ENCODE measurements at places on chromosomes 2 and 18.

DNA sequence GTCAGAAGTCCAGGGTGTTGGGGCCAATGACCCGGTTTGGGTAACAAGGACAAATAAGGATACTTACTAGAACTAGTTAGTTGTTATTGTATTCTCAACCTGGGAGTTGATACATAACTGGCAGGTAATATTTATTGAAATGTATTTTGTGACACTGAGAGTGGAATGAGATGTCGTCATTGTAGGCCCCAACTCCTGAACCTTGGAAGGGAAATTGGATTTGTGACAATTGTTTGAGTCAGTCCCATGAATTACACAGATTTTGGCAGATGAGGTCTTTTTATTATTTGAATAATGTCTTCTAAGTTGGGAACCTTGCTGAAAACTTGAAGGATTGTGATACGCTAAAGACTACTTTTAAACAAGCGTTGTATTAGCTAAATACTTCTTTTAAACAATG is 5.1 kb downstream of the TIMM21 start:
- DNase-seq: no peak

GRCh38 chr2:22855761-22856184 is 529.2 kb upstream of the KLHL29 start:
- no peak for DNase-seq

GRCh38 chr2:36570416-36570815 is 27.6 kb downstream of the FEZ2 start:
- no peak for DNase-seq

DNA sequence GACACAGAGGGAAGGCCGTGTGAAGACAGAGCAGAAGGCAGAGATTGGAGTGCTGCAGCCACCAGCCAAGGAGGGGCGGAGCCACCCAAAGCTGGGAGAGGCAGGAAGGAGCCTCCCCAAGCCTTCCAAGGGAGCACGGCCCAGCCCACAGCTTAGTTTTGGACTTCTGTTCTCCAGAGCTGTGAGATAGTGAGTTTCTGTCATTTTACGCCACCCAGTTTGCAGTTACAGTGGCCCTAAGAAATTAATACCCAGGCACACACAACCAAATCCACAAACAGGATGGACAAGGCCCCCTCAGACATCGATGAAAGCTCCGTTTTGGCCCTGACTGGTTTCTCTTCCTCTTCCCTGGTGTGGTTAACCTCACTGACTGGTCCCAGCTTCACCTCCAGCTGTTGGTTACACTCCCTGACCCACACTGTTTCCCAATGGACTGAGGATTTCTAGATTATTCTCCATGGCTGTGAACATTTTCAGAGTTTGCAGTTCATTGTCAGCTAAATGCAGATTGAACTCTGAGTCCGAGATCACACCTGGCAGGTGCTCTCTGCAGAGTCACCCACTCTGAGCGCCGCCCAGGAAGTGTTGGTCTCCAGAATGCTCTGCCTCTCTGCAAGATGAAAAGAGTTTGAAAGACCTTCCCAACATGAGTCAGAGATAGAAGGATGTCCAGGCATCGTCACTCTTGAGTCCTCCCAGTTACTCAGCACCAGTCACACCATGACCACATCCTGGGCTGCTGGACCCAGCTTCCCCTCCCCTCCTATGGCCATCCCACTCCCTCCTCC is 100.2 kb downstream of the TWIST2 start:
- DNase-seq: no peak

GRCh38 chr18:23958036-23958435 is 56.5 kb upstream of the TTC39C start:
- no peak for DNase-seq

- DNase-seq: no peak
Measured at GRCh38 chr2:137521653-137522619, 442.3 kb upstream of the HNMT start.

GRCh38 chr2:146807568-146808168 is 1037.2 kb upstream of the ACVR2A start:
- no peak for DNase-seq

- no peak for DNase-seq
Measured at GRCh38 chr2:11535899-11536344, 2.1 kb downstream of the GREB1 start.

- no peak for DNase-seq
Measured at GRCh38 chr2:162123806-162124758, 28.0 kb downstream of the GCG start.

GRCh38 chr2:119545754-119546446 is 1.7 kb downstream of the CFAP221 start:
- DNase-seq: no peak

GRCh38 chr2:128789776-128790455 is 471.2 kb upstream of the HS6ST1 start:
- DNase-seq: no peak

DNA sequence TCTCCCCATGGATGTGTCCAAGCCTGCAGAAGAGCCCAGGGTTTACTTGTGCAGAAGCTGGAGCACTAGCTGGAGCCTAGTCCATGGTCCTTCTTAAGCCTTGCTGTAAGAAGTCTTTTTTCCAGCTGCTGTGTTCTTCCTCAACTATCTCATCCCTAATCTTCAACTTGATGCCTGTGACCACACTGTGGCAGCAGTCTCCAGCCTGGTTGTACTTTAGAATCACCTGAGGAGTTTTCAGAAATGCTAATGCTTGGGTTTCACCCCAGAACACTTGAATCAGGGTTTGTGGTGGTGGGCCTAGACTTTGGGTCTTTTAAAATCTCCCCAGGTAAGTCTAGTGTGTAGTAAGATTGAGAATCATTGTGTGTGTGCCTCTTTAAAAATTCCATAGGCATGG is 173.6 kb downstream of the ADCYAP1 start:
- no peak for DNase-seq

GRCh38 chr18:3451989-3452749 is 2.2 kb downstream of the TGIF1 start:
- DNase-seq: no peak

- no peak for DNase-seq
Measured at GRCh38 chr2:119574864-119575263, 30.6 kb downstream of the CFAP221 start.

- DNase-seq: no peak
Measured at GRCh38 chr2:9206991-9207640, 504 bp downstream of the ASAP2 start.

GRCh38 chr2:209771474-209772289 is at the start of gene UNC80:
Gene UNC80, plus strand, starts transcription at chr2:209771832. Its CDS starts 241 bp downstream, at chr2:209772073.
- DNase-seq: no peak

DNA sequence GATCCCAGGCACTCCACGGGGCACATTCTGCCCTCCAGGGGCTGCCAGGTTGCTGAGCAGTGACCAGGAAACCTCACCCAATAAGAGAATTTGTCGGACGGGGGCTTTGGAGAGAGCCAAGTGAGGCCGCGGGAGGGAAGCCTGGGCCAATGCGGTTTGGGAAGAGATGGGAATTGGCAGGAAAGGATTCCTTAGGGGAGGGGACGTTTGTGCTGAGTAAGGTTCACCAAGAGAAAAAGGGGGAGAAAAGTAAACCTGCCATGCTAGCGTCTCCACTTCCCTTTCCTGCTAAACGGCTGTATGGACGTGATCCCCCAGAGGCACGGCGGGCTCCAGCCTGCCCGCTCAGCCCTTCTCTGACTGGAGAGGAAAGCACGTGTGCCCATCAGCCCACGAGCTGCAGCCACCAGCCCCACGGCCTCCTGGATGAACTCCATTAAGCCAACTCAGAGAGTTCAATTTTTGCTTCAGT is 194.4 kb upstream of the ID2 start:
- no peak for DNase-seq

GRCh38 chr2:193523662-193524061 is 1328.9 kb upstream of the TMEFF2 start:
- DNase-seq: no peak

DNA sequence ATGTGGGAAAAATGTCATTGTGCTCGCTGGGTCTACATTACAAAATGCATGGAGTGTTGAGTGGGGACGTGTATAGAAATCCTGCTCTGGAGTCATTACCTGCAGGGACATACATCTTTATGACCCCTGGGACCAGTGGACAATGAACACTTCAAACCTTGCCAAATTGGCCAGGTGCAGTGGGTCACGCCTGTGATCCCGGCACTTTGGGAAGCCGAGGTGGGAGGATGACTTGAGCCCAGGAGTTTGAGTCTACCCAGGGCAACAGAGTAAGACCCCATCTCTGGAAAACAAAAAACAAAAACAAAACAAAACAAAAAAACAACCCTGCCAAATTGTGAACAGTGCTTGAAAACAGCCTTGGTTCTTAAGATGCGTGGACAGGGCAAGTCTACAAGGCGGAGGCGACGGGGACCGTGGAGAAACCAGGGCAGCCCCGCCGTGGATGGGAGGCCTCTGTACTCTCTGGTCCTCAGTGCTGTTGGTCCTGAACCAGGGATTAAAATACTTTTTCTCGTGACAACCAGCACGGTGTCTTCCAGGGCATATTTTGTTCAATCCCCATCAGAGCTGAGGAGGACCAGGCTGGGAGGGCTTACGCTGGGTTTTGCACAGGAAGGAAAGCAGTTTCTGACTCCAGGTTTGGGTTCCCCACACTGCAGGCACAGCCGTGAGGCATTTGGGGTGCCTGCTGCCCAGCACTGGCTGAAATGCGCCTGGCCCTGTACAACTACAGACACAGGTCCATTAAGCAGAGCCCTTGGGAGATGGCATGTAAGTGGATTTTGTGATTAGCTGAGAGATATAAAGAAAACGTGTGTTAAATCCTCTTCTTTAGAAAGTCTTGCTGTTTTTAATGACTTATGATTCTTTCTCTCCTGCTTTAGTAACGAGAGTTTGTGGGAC is 13.7 kb downstream of the COLEC11 start:
- DNase-seq: no peak

DNA sequence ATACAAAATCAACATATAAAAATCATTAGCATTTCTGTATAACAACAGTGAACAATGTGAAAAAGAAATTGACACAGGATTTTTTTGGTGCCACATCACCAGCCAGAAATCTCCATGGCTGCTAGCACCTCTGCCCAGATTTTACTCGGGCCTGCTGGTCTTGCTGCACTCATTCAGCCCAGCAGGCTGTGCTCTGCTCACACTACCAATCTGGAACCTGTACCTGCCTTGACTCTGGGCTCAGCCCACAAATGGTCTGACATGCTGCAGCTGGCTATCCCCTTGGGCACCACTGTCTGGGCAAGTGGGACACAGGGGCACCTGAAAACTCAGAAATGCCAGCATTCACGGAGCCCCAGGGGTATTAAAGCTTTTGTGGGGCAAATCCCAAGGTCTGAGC is 392.5 kb upstream of the NRXN1 start:
- DNase-seq: no peak

GRCh38 chr18:37252854-37253393 is 312.7 kb downstream of the CELF4 start:
- DNase-seq: no peak

GRCh38 chr2:136253288-136254004 is 135.5 kb upstream of the CXCR4 start:
- DNase-seq: no peak

GRCh38 chr2:39875182-39875913 is 96.3 kb upstream of the THUMPD2 start:
- DNase-seq: no peak

DNA sequence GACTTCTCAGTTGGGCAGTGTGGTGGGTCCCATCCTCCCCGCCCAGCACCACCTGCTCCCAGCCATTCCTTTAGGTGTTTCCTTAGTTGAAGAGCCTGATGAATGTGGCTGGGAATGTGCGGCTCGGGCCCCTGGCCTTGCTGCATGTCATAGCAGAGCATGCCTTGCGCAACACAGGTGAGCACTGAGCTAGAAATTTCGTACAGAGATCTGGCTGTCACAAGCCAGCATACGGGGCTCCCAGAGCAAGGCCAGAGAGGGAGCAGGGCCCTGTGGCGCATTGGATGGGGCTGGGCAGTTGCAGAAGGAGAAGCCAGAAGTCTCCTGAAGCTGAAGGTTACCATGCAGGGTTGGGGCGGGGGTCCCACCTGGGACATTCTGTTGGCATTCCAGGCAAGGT is 129.7 kb downstream of the WDSUB1 start:
- no peak for DNase-seq

DNA sequence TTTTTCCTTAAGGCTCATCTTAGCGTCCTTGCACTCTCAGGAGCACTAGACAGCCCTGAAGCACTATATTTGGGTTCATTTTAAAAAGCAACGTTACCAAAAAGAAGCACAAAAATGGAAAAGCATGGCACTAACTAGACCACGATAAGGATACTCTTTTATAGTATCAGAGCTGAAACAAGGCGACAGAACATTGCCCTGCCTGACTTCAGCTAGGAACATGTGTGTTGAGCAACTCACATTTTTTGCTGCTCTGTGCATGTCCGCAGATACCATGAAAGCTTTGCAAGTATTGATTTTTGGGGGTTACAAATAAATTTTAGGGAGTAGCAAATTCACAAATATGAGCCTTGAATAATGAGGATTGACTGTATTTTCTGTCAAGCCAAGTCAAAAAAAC is 332.0 kb downstream of the PTPRM start:
- DNase-seq: no peak

GRCh38 chr2:126270587-126270986 is 385.4 kb upstream of the GYPC start:
- no peak for DNase-seq

DNA sequence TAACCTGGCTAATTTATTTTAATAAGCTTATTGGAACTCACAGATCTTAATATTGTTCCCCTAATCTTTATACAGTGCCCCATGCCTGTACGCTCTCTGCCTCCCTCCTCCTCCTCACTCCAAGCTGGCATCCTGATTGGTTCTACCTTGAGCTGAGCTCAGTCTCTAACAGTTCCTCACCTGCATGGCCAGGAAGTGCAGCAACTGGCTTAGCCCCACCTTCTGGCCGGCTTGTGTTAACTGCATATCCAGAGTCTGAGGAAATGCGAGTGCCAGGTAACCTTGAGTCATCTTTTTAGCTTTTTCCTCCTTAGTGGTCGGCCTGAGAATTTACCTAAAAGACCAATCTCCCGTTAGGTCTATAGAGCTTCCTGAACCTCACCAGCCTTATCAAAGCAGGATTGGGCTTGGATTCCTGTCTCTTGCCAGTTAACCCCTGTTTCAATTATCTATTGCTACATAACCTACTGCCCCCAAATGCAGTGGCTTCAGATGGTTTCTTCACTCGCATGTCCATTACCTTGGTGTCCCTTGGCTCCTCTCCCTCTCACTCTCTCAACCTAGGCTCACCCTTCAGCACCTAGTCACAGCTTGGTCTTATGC is 89.5 kb upstream of the STK39 start:
- DNase-seq: peak; percentile 32

DNA sequence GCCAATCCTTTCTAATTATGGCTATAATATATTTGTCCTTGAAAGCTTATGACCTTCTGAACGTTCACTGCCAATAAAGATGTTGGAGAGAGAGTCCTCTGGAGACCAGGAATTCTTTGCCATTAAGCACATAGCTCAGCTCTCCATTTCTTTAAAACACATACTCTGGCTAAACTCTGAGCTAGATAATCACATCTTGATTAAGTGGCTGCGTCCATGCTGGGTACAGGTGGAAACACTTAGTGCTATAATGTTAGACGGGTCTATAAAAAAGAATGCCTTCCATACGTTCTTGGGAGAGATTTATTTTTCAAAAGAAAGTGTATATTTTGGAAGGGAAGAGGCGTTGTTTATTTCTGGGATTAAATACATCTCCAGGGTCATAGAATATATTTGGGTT is 314.5 kb downstream of the LPIN1 start:
- no peak for DNase-seq

GRCh38 chr2:204027091-204027490 is 90.5 kb downstream of the ICOS start:
- peak; percentile 39 for DNase-seq

Measured in T follicular helper cell (primary cell).